ENCODE measurements at places on chromosomes 12 and 14. TPM values are rescaled to one million over a fixed set of nuclear protein-coding genes. Genes with fewer than 3 reads are reported as not detected.

Gene SERPINA3
- 200 TPM for total RNA-seq

Gene CIDEB
- total RNA-seq, result 12.2 TPM

Gene DIO3
- 5.8 TPM for total RNA-seq

Gene CD69
- total RNA-seq, result 8.4 TPM

- H3K4me3 ChIP-seq, result no peak overlapping the region
- H3K36me3 ChIP-seq, result no peaks in the 10 kb centered on the region
- H3K4me1 ChIP-seq, result no peaks in the 10 kb centered on the region
- DNase-seq, result no peak
- no peaks in the 10 kb centered on the region for H3K27me3 ChIP-seq
Observed at GRCh38 chr14:90574188-90575131, 177.6 kb downstream of the CALM1 start.

DNA sequence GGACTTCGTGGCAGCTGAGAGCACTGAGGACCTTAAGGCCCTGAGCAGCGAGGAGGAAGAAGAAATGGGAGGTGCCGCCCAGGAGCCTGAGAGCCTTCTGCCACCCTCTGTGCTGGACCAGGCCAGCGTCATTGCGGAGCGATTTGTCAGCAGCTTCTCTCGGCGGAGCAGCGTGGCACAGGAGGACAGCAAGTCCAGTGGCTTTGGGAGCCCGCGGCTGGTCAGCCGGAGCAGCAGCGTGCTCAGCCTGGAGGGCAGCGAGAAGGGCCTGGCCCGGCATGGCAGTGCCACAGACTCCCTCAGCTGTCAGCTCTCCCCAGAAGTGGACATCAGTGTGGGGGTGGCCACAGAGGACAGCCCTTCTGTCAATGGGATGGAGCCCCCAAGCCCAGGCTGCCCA is 37.0 kb downstream of the PLEKHG3 start:
- no peak overlapping the region for H3K4me3 ChIP-seq
- H3K27ac ChIP-seq, result no peak overlapping the region
- no peaks in the 10 kb centered on the region for H3K4me1 ChIP-seq
- peaks cover 9% of the 10 kb centered on the region for H3K36me3 ChIP-seq
- H3K27me3 ChIP-seq, result no peaks in the 10 kb centered on the region

- H3K27me3 ChIP-seq, result no peaks in the 10 kb centered on the region
- no peak overlapping the region for H3K4me3 ChIP-seq
- no peak for DNase-seq
- H3K27ac ChIP-seq, result peak overlapping the region; percentile 70
- no peaks in the 10 kb centered on the region for H3K4me1 ChIP-seq
- no peaks in the 10 kb centered on the region for H3K36me3 ChIP-seq
Observed at GRCh38 chr14:44896275-44897040, 65.3 kb downstream of the KLHL28 start.

GRCh38 chr12:53173085-53173715 is 7.3 kb upstream of the ZNF740 start:
- peak; percentile 32 for DNase-seq
- H3K36me3 ChIP-seq, result no peaks in the 10 kb centered on the region
- H3K4me3 ChIP-seq, result no peak overlapping the region
- H3K27me3 ChIP-seq, result no peaks in the 10 kb centered on the region
- no peaks in the 10 kb centered on the region for H3K4me1 ChIP-seq

- H3K27me3 ChIP-seq, result no peaks in the 10 kb centered on the region
- no peak overlapping the region for H3K27ac ChIP-seq
- DNase-seq, result no peak
Observed at GRCh38 chr12:27226407-27226929, 17.6 kb upstream of the STK38L start.

DNA sequence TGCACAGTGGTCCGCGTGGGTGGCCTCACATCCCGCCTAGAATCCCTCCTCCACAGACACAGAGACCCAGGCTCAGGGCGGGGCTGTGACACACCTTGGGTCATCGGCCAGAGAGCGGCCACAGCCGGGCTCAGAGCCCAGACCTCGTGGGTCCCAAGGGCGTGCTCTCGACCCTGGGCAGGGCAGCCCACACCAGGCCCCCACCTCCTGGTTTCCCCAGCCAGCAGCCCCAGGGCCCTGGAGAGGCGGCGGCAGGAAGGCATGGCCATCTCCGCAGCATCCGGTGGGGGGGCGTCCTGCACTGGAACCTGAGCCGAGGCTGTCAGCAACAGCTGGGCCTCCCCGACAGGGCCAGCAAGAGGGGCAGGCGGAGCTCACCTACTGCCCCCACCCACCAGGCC is 15.2 kb downstream of the JAG2 start:
- no peaks in the 10 kb centered on the region for H3K4me1 ChIP-seq
- H3K27me3 ChIP-seq, result no peaks in the 10 kb centered on the region
- no peak overlapping the region for H3K27ac ChIP-seq
- no peaks in the 10 kb centered on the region for H3K36me3 ChIP-seq
- no peak for DNase-seq

- peak overlapping the region; percentile 9 for H3K4me3 ChIP-seq
- H3K27ac ChIP-seq, result no peak overlapping the region
- DNase-seq, result no peak
- peaks cover 2% of the 10 kb centered on the region for H3K4me1 ChIP-seq
- H3K27me3 ChIP-seq, result no peaks in the 10 kb centered on the region
Observed at GRCh38 chr12:661720-662486, 1.3 kb downstream of the NINJ2 start.

DNA sequence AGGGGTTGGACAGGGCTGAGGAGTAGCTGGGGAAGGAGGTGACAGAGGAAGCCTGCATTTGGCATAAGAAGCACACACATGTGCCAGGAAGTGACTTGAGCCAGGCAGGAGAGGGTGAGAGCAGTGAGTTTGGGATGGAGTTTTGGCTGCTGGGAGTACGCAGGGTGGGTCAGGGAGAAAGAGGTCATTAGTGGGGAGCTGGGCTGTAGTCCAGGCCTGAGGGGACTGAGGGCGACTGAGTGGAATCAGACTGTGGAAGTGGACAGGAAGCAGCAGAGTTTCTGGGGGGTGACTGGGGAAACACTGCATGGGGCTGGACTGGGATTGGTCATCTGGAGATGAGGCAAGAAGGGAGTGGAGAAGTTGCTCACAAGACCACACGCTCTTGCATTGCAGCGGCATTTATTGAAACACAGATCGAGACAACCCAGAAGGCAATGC is 7.6 kb downstream of the KRT85 start:
- peak; percentile 42 for DNase-seq
- H3K27me3 ChIP-seq, result no peaks in the 10 kb centered on the region

GRCh38 chr14:63962906-63963305 is 110.1 kb downstream of the SYNE2 start:
- no peaks in the 10 kb centered on the region for H3K36me3 ChIP-seq
- no peak overlapping the region for H3K27ac ChIP-seq
- H3K4me3 ChIP-seq, result no peak overlapping the region
- H3K4me1 ChIP-seq, result peaks cover 2% of the 10 kb centered on the region

Gene CCND2
- total RNA-seq, result 170 TPM

Gene C12orf50
- total RNA-seq, result 0.32 TPM

DNA sequence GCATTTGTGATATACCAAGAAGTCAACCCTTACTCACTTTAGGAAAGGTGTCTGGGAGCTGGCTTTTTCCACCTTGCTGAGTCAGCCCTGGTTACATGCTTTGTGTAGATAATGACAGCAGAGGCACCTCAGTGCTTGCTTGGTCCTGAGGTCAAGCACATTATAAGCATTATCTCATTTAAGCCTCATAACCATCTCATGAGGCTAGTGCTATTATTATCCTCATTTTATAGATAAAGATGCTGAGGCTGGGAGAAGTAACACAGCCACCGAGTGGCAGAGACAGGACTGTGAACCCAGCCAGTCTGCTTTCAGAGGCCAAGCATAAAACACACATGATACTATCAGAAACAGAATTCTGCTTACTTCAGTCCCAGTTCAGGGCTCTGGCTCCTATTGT is 29.4 kb downstream of the MAX start:
- H3K4me3 ChIP-seq, result no peak overlapping the region
- H3K27me3 ChIP-seq, result no peaks in the 10 kb centered on the region
- no peak overlapping the region for H3K27ac ChIP-seq
- no peak for DNase-seq

GRCh38 chr12:51836041-51836826 is 12.3 kb downstream of the FIGNL2 start:
- no peak for DNase-seq
- no peak overlapping the region for H3K4me3 ChIP-seq
- H3K36me3 ChIP-seq, result no peaks in the 10 kb centered on the region

DNA sequence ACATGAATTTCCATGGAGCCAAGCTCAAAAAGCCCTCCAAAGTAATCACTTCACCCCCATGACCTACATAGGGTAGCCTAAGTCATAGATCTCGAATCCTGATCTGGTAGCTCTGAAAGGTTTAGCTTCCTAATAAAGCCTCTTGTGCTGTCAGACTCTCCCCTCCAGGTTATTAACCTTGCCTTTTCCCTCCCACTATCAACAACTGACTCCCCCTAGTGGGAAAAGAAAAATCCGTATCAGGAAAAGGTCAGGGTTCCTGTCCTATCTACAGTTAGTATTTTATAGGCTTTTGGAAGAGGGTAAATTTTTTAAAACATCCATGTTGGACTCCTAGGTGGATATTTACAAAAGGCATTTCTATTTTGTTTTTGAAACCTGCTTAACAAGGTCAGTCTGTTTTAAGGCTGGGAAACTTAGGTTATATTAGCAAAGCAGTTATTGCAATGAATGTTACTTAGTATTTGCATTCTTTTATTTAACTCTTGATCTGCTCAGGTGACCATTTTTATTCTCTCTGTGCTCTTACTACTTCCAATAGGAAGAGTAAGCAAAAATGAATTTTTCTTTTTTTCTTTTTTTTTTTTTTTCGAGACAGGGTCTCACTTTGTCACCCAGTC is 8.0 kb downstream of the YY1 start:
- DNase-seq, result no peak
- H3K36me3 ChIP-seq, result no peaks in the 10 kb centered on the region
- H3K27me3 ChIP-seq, result no peaks in the 10 kb centered on the region

GRCh38 chr12:98228683-98229539 is 286.5 kb upstream of the TMPO start:
- H3K4me1 ChIP-seq, result no peaks in the 10 kb centered on the region
- H3K4me3 ChIP-seq, result no peak overlapping the region
- H3K36me3 ChIP-seq, result no peaks in the 10 kb centered on the region
- no peak for DNase-seq

Gene KRT75
- total RNA-seq, result not detected

- no peaks in the 10 kb centered on the region for H3K4me1 ChIP-seq
- no peak overlapping the region for H3K27ac ChIP-seq
- H3K36me3 ChIP-seq, result peaks cover 3% of the 10 kb centered on the region
Observed at GRCh38 chr12:131803961-131804521, 24.2 kb upstream of the MMP17 start.

DNA sequence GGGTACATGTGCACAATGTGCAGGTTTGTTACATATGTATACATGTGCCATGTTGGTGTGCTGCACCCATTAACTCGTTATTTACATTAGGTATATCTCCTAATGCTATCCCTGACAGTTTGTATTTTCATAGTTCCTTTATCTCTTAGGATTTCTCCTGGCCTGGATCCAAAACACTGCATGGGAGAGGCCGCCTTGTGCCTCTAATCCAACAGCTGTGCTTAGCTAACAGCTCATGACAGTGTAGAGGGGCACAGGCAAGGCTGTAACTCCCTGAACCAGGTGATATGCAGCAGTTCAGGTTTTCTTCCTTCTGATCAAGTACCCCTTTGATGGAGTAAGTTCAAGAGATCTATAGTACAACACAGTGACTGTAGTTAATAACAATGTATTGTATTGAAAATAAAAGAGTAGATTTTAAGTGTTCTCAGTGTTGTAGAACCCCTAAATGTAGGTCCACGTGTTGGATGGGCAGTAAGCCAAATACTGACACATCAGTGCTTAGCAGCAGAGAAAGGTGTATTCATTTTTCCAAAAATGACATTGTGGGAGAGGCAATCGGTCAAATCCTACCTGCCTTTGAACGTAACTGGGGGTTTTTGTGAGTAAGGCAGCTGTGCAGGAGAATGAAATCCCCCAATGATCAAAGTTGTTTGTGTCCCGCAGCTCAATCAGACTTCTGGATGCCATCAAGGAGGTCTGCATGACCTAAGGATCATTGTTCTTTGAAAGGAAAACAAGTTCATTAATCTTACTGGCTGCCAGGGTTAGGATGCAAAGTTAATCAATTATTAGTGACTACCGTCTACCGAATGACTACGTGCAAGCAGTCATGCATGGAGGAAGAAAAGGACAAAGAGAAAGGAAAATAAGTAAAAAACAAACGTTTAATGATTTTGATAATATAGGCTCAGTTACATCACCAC is 89.3 kb upstream of the FGD4 start:
- H3K27ac ChIP-seq, result no peak overlapping the region
- no peak overlapping the region for H3K4me3 ChIP-seq
- no peak for DNase-seq
- no peaks in the 10 kb centered on the region for H3K36me3 ChIP-seq

DNA sequence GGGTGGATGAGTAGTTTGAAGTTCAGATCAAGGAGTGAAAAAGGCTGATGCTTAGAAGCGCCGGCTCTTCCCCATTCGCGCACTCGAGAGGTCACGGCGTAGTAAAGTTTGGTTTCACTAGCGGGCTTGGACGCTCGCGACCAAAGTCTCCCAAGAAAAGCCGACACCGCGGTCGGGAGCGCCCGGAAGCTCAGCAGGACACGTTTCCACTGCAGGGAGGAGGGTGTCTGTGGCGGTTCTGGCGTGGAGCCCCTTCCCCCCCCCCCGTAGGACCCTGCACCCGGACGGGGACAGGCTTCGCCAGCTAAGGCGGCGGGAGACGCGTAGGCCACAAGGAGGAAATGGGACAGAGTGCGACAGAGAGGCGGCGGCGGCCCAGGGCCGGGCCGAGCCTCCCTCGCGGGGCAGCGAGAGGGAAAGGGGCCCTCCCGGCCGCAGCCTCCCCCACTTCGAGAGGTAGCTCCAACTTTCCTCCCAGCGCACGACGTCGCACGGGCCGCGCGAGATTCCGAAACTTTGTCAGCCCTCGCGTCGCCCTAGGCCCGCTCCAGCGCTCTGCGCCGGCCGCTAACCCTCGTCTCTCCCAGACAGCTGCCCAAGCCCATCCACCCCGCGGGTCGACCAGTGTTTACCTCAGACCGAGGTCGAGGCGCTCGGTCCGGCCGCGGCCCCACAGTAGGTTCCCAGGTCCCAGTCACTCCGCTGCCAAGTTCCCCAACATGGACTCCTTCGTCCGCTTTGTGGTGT is 480 bp downstream of the SCAF11 start:
- H3K4me1 ChIP-seq, result no peaks in the 10 kb centered on the region
- no peaks in the 10 kb centered on the region for H3K36me3 ChIP-seq
- DNase-seq, result peak; percentile 89
- H3K27me3 ChIP-seq, result no peaks in the 10 kb centered on the region
- peak overlapping the region; percentile 79 for H3K27ac ChIP-seq

- H3K4me3 ChIP-seq, result no peak overlapping the region
- no peaks in the 10 kb centered on the region for H3K27me3 ChIP-seq
- H3K4me1 ChIP-seq, result peaks cover 2% of the 10 kb centered on the region
- DNase-seq, result no peak
- H3K27ac ChIP-seq, result peak overlapping the region; percentile 48
Observed at GRCh38 chr12:80041692-80042091, 57.6 kb upstream of the OTOGL start.
